ENCODE measurements at places on chromosomes 3 and 15.

- no peak overlapping the region for H3K4me3 ChIP-seq
- no peaks in the 10 kb centered on the region for H3K27me3 ChIP-seq
- no peaks in the 10 kb centered on the region for H3K4me1 ChIP-seq
- no peak for DNase-seq
- H3K36me3 ChIP-seq, result no peaks in the 10 kb centered on the region
These were observed 288.0 kb upstream of the CTNNB1 start for GRCh38 chr3:40911264-40911663.

GRCh38 chr3:167084545-167084944, 295.6 kb downstream of the ZBBX start:
- no peaks in the 10 kb centered on the region for H3K4me1 ChIP-seq
- no peaks in the 10 kb centered on the region for H3K36me3 ChIP-seq

- H3K4me1 ChIP-seq, result no peaks in the 10 kb centered on the region
- no peak for DNase-seq
- H3K27ac ChIP-seq, result no peak overlapping the region
- no peak overlapping the region for H3K4me3 ChIP-seq
- H3K36me3 ChIP-seq, result no peaks in the 10 kb centered on the region
- H3K27me3 ChIP-seq, result no peaks in the 10 kb centered on the region
These were observed 335.1 kb upstream of the DCBLD2 start for GRCh38 chr3:99236576-99236975.

- H3K4me1 ChIP-seq, result no peaks in the 10 kb centered on the region
- no peak overlapping the region for H3K27ac ChIP-seq
- DNase-seq, result no peak
- H3K36me3 ChIP-seq, result no peaks in the 10 kb centered on the region
- H3K27me3 ChIP-seq, result no peaks in the 10 kb centered on the region
These were observed 122.0 kb upstream of the MELTF start for GRCh38 chr3:197151580-197151979.

DNA sequence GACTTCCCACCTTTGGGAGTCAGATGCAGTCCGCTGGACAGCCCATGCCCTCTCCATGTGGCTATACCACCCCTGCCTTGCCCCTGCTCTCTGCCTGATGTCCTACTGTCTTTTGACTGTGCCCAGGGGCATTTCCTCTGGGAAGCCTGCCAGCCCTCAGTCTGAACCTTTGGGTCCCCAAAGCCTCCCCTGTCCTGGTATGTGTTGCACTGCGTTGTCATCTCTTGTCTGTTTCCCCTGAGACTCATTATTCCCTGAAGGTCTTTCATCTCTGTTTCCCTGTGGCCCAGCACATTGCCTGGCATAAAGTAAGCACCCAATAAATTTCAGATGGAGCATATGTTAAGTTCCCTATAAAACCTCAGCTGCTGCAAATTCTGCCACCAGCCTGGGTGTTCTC, 236.6 kb upstream of the CTDSPL start:
- no peaks in the 10 kb centered on the region for H3K4me1 ChIP-seq
- DNase-seq, result no peak
- no peaks in the 10 kb centered on the region for H3K27me3 ChIP-seq
- no peak overlapping the region for H3K27ac ChIP-seq

DNA sequence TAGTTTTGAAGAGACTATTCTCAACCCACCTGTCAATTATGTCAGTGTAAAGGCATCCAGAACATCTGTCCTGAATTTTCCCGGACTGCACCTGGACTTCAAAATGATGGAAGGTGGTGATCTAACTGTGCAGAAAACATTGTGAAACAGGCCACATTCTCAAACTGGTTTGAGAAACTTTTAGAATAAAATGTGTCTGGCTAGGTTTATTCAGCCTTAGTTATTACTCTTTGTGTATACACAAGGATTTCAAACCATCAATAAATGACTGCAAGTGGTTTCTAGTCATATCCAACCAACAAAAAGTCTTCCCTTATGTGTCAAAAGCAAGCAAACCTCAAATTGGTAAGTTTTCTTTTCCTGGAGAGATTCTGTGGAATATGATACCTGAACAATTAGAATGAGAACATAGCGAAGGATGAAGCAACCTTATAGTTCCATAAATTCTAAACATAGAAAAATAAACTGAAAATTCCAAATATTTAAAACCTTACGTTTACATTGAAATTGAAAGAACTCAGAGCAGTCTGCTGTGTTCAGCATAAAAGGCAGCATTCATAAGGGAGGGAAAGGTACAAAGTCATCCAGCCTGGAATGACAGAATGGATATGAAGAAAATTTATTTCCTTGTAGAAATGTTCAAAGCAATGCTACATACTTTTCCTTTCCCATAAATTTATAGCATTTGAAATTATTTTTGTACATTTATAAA, 306.6 kb upstream of the TGFBR2 start:
- H3K27me3 ChIP-seq, result no peaks in the 10 kb centered on the region
- no peaks in the 10 kb centered on the region for H3K36me3 ChIP-seq
- H3K4me1 ChIP-seq, result no peaks in the 10 kb centered on the region
- no peak overlapping the region for H3K4me3 ChIP-seq

- no peaks in the 10 kb centered on the region for H3K36me3 ChIP-seq
- peaks cover 5% of the 10 kb centered on the region for H3K4me1 ChIP-seq
- no peak overlapping the region for H3K4me3 ChIP-seq
- DNase-seq, result no peak
These were observed 2.5 kb upstream of the INAFM2 start for GRCh38 chr15:40320931-40321371.

- H3K27me3 ChIP-seq, result no peaks in the 10 kb centered on the region
- no peaks in the 10 kb centered on the region for H3K36me3 ChIP-seq
- no peak overlapping the region for H3K4me3 ChIP-seq
- no peaks in the 10 kb centered on the region for H3K4me1 ChIP-seq
- no peak for DNase-seq
- H3K27ac ChIP-seq, result no peak overlapping the region
These were observed 339.7 kb upstream of the COL8A1 start for GRCh38 chr3:99298661-99299060.

GRCh38 chr15:70512772-70513362, 250.5 kb downstream of the UACA start:
- no peaks in the 10 kb centered on the region for H3K4me1 ChIP-seq
- no peak overlapping the region for H3K4me3 ChIP-seq
- no peaks in the 10 kb centered on the region for H3K27me3 ChIP-seq

DNA sequence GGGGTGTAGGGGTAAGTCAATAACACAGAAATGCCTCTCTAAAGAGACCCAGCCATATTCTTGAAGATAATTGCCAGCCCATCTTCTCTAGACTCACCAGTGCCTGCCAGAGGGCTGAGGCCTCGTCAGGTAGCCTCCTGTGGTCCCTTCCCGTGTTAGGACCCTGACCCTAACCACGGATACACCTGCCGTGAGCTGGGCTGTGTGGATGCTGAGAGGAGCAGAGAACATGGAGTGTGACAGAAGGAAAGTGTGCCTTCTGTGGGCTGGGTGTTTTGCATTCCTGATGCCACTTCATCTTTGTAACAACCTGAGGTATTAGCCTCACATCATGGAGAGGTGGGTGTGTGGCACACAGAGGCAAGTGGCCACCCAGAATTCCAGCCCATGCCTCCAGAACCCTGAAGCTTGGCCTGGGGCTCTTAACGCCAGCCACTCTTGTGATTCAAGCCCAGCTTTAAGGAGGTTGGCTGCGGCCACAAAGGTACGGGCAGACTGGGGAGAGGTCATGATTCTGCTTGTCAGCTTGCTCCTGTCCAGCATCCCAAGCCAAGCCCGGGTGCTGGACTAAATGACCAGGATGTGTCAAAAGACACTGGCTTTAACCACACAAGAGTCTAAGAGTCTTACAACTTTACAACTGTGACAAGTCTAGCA, 21.1 kb upstream of the ABTB1 start:
- no peak overlapping the region for H3K4me3 ChIP-seq
- H3K36me3 ChIP-seq, result no peaks in the 10 kb centered on the region
- no peak overlapping the region for H3K27ac ChIP-seq
- no peaks in the 10 kb centered on the region for H3K27me3 ChIP-seq
- H3K4me1 ChIP-seq, result no peaks in the 10 kb centered on the region
- no peak for DNase-seq

DNA sequence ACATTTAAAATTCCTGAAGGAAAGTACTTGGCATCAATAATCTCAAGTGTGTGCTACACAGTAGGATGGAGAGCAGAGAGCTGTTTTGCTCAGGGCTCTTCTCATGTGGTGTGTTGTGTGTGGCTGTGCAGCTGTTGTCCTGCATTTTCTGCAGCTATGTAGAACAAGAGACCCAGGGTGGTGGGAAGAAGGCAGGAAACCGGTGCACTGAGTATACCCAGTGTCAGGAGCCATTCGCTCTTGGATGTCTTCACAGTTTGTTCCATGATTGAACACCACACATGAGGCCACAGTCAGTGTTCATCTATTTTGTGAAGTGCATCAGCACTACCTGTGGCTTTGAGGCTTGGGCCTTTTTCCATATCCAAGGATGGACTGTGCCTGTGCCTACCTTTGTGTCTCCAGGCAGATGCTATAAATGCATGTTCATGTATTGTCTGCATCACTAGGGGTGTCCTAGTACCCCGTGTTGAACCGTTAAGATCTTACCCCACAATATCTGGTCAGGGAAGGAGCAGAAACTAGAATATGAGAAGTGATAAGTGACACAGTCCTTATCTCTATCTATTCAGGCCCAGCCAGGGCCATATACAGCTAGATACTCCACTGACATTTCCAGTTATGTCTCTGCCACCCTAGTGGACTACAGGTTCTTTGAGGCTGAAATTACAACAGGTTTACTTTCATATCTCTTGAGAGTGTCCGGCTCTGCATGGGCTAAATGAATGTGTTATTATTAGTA, 194.3 kb downstream of the NR2F2 start:
- no peak overlapping the region for H3K4me3 ChIP-seq
- H3K36me3 ChIP-seq, result no peaks in the 10 kb centered on the region
- H3K27ac ChIP-seq, result no peak overlapping the region
- no peaks in the 10 kb centered on the region for H3K4me1 ChIP-seq
- no peak for DNase-seq
- H3K27me3 ChIP-seq, result peaks cover 21% of the 10 kb centered on the region

- H3K27ac ChIP-seq, result no peak overlapping the region
- H3K36me3 ChIP-seq, result no peaks in the 10 kb centered on the region
- H3K27me3 ChIP-seq, result no peaks in the 10 kb centered on the region
- H3K4me3 ChIP-seq, result no peak overlapping the region
These were observed 67.3 kb upstream of the ADPGK start for GRCh38 chr15:72850833-72851232.

GRCh38 chr3:153551536-153552285, 389.7 kb downstream of the RAP2B start:
- no peak for DNase-seq
- no peak overlapping the region for H3K4me3 ChIP-seq
- no peaks in the 10 kb centered on the region for H3K36me3 ChIP-seq

DNA sequence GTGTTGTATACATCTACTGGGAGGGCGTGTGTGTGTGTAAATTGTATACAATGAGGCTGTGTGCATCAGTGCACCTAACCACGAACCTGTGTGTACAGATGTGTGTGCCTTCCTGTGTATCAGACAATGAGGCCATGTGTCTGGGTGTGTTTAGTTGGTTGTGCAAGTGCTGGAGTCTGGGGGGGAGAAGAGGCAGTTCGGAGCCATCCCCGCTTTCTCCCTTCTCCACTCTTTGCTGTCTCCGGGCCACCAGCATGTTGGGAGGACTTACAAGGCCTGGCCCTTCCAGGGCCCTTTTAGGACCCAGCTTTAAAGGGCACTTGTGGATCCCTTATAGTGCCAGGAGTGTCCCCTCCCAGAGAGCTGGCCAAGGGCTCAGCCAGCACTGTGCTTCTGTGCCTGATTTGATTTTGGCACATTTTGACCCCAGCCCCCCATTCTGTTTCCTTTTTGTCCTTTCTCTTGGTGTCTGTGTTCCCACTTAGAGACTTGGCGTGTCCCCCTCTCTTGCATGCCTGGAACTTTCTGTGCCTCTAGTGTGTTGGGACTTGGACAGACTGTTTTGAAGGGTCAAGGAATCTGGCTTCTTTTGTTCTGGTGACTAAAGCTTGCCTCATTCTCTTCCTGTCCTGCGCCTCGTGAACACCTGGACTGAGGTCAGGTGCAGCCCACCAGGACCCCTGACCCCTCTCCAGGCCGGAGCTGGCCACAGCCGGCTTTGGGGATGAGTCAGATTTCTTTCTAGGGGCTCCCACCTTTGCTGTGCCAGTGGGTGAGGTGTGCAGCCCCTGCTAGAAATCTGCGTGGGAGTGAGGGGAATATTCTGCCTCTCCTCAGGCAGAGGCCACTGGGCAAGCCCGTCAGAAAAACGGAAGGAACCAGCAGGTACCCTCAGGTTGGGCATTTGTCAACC, 1.5 kb downstream of the CTDSPL start:
- peak overlapping the region; percentile 78 for H3K4me3 ChIP-seq
- no peaks in the 10 kb centered on the region for H3K27me3 ChIP-seq
- no peaks in the 10 kb centered on the region for H3K4me1 ChIP-seq
- no peaks in the 10 kb centered on the region for H3K36me3 ChIP-seq
- DNase-seq, result no peak

GRCh38 chr15:99102332-99103235, 2.3 kb upstream of the SYNM start:
- no peaks in the 10 kb centered on the region for H3K36me3 ChIP-seq
- H3K4me3 ChIP-seq, result no peak overlapping the region
- H3K4me1 ChIP-seq, result no peaks in the 10 kb centered on the region
- H3K27me3 ChIP-seq, result no peaks in the 10 kb centered on the region

GRCh38 chr3:79937567-79937966, 169.8 kb upstream of the ROBO1 start:
- no peak for DNase-seq
- no peaks in the 10 kb centered on the region for H3K36me3 ChIP-seq
- H3K27me3 ChIP-seq, result no peaks in the 10 kb centered on the region
- H3K4me3 ChIP-seq, result no peak overlapping the region
- no peaks in the 10 kb centered on the region for H3K4me1 ChIP-seq

DNA sequence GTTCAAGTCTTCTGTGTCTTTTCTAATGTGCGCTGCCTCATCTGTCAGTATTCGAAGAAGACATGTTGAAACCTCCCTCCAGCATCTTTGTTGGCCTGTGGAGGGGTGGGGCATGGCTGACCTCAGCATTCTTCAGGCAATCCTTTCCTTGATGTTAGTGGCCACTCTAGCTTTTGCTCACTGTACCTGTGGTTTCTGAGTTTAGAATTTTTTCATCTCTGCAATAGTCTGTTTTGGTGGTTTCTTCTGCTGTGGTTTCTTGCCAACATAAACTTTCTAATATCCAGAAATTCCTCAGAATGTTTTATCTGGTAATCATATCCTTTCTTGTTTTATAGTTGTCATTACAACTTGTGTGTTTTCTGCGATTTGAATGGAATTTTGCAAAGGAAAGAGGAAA, 251.3 kb upstream of the NR2E3 start:
- H3K4me1 ChIP-seq, result no peaks in the 10 kb centered on the region
- no peaks in the 10 kb centered on the region for H3K36me3 ChIP-seq
- no peak overlapping the region for H3K27ac ChIP-seq
- DNase-seq, result peak; percentile 51

- no peak for DNase-seq
- no peaks in the 10 kb centered on the region for H3K4me1 ChIP-seq
- H3K36me3 ChIP-seq, result no peaks in the 10 kb centered on the region
- H3K27me3 ChIP-seq, result no peaks in the 10 kb centered on the region
These were observed 29.2 kb downstream of the CPN2 start for GRCh38 chr3:194321693-194322640.

- no peaks in the 10 kb centered on the region for H3K4me1 ChIP-seq
- H3K27ac ChIP-seq, result peak overlapping the region; percentile 66
- peaks cover 7% of the 10 kb centered on the region for H3K27me3 ChIP-seq
- peak overlapping the region; percentile 63 for H3K4me3 ChIP-seq
- DNase-seq, result no peak
These were observed 1.2 kb upstream of the MME start for GRCh38 chr3:155078711-155079467.

All from breast epithelium (tissue), 4 donors.